CD14-positive monocyte (primary cell): ENCODE measurements at places on chromosomes 5 and 9.
A peak's percentile ranks its signal among the peaks of the same experiment; 100 is the strongest.

DNA sequence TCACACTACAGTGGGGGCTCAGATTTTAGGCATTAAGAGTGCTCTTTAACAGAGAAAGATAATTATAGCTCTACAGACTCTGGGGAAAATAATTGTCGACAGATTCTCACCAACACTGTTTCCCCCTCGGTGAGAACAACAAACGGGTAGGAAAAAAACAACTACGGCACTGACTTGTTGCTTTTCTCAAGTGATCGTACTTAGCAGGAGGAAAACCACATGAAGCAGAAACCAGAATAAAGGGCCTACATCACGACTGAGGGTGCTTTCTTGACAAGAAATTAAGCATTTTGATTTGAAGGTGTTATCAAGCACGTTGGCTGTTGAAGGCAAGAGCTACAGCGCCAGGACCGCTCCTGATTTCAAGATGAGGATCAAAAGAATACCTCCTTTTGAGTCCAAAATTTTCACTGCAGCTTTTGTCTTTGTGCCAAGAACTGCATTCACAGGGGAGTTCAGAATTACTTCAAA is 27.2 kb upstream of the CER1 start:
- no peak for DNase-seq

GRCh38 chr9:121268598-121268850 is 562 bp downstream of the GSN start:
- DNase-seq: no peak

DNA sequence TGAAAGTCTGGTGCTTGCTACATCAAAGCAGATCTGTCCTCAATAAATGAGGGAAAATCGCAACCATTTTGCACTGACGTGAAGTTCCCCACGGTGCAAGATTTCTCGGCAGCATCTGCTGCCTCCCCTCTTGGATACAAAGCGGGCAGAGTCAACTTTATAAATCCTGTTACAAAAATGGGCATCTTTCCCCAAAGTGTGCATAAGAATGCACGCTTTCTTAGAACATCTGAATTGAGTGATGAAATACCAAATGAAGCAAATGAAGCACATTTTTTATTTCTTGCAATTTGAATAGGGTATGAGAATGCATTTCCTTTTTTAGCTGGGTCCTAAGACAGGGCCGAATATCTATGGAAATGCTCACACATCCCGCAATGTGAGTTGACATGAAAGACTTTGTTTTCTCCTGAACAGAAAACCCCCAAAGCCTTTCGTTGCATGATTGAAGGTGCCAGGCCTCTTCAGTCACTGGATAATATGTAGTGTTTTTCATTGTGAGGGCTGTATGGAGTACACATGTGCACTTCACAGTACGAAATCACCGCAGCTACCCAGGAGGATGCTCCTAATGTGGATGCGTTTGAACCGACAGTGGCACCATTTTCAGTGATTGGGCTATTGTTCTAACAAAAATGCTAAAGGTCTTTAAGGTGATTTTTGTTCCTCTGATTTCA is 19.6 kb upstream of the MAPKAP1 start:
- no peak for DNase-seq

GRCh38 chr5:111562561-111562960 is 50.2 kb upstream of the STARD4 start:
- no peak for DNase-seq

DNA sequence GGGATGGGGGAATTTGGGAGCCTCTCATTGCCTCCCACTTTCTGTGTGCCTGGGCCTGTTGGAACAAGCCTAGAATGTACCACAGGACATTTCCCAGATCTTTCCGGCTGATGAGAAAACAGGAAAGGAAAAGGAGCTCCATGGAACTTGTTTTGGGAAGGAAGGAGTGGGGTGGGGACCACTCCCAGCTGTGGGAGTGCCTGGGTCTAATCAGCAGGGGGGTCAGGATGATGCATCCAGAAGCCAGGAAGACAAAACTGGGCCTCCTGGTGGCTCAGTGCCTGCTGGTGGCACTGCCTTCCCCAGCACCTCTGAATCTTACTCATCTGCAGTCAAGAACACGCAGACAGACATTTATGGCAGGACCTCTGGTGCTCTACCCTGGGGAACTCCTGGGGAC is 2.8 kb downstream of the SMIM33 start:
- DNase-seq: no peak

- DNase-seq: peak; percentile 20
Observed at GRCh38 chr5:122076669-122077365, 1.2 kb downstream of the LOX start.

- DNase-seq: no peak
Observed at GRCh38 chr5:60688980-60689379, 11.0 kb downstream of the DEPDC1B start.

DNA sequence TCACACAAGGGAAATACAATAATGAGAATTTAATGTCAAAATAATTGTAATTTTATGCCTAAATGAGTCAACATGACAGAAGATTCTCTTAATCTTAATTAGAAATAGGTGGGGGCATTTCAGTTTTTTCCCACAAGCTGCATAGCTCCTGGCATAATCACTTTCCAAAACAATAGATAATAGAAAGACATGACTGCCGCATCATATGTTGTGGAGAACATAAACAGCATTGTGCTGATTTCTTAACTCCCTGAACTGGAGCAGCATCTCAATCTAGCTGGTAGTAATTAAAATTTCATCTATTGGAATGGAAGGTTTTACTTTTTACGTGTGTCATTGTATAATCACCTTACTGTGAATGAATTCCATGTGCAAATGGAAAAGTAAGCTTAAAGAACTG is 112.1 kb downstream of the ST8SIA4 start:
- no peak for DNase-seq
